ENCODE measurements at places on chromosomes 4 and X.

- no peak for DNase-seq
Measured at GRCh38 chrX:8305350-8305749, 134.3 kb upstream of the VCX2 start.

DNA sequence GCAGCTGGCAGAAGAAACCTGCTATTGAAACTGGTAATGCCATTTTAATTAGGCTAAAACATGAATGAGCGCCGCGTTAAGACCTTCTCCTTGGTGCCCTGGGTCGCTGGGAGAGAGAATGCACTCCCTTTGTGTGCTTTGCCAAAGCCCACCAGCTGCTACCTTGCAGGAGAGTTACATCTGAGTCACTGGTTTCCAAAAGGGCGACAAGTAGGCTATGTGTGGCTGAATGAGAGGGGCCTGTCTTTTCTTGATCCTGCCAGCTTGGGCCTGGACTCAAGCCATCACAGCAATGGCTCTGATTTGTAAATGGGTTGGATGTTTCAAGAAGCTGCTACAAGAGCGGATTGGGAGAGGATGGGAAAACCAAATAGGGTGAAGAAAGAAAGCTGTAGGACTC, 81.5 kb downstream of the NHS start:
- no peak for DNase-seq

DNA sequence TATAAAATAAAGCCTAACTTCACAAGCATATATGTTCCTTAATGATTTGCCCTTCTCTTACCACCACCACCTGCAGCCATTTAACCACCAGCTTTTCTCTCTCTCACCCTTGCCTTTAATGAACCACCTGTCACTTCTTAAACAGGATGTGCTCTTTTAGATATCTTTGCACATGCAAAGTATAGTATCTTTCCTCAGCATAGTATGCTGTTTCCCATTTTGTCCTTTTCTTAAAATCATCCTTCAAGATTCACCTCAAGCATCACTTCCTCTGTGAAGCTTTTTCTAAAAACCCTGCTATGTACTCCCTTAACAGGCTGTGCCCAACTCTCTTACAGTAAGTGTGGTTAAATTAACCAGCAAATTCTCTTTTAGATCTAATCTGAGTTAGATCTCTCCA, 8.2 kb upstream of the CNOT6L start:
- no peak for DNase-seq

- DNase-seq = no peak
Measured at GRCh38 chrX:67619253-67619652, 75.4 kb downstream of the AR start.

DNA sequence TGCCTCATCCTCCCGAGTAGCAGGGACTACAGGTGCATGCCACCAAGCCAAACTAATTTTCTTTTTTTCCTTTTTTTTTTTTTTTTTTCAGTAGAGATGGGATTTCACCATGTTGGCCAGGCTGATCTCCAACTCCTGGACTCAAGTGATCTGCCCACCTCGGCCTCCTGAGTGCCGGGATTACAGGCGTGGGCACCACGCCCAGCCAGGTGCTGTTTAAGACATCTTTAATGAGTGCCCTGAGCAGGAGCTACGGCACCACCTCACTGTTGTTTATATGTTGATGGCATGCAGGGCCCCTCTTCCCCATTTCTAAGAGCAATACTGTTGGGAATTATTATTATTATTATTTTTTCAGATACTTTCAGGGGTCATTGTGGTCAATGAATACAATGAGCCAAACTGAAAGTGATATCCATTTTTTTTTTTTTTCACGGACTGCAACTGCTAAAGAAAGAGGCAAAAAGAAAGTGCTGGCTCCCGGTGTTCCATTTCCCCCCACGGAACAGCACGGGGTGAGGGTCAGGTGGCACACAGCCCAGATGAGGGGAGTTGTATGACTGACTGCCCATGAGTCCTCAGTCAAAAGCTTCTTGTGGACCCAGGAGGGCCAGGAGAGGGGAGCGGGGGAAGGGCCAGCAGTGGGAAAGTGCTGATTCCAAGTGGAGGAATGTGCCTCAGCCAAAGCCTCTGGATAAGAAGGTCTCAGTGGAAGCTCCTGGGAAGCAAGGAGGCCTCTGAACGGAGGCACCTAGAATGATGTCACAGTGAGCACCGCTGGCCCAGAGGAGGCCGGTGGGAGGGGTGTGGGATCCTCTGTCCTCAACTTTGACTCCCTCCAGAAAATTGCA, 101.8 kb upstream of the HPF1 start:
- DNase-seq = no peak

- DNase-seq = no peak
Measured at GRCh38 chr4:147175460-147176025, 229.9 kb upstream of the TTC29 start.

GRCh38 chr4:14359991-14360390, 642.3 kb upstream of the CPEB2 start:
- DNase-seq = no peak

GRCh38 chr4:148044912-148045352, 313.0 kb downstream of the ARHGAP10 start:
- DNase-seq = no peak

DNA sequence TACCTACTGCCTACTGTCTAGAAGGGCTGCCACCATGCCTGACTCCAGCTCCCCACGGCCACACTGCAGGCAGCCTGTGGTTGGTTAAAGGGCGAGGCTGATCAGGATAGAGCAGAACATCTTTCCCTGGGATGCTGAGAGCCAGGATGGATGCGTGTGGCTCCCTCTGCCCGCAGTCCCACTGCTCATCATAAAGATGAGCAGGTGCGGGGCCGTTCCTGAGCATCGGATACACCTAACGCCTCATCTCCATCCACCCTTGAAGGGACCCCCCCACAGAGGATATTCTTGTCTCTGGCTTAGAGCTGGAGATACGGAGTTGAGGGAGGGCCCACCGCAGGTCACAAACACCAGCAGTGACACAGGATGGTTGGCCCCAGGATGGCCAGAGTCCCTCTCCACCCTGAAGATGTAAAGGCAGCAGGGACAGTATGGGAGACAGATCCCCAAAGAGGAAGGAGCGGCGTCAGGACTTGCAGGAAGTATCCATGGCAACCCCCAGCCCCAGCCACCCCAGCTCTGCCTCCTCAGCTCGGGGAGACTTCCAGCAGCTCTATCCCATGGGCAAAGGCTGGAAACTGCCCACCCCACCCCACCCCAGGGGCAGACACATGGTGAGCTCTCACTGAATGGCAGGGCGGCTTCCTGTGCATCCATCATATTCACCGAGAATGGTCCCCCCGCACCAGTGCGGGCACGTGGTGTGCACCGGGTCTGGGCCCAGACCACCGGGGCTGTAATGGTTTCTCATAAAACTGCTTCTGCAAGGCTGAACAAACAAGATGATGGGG, 19.3 kb downstream of the PPP2R2C start:
- no peak for DNase-seq

GRCh38 chr4:129176864-129177263, 80.9 kb downstream of the C4orf33 start:
- no peak for DNase-seq

DNA sequence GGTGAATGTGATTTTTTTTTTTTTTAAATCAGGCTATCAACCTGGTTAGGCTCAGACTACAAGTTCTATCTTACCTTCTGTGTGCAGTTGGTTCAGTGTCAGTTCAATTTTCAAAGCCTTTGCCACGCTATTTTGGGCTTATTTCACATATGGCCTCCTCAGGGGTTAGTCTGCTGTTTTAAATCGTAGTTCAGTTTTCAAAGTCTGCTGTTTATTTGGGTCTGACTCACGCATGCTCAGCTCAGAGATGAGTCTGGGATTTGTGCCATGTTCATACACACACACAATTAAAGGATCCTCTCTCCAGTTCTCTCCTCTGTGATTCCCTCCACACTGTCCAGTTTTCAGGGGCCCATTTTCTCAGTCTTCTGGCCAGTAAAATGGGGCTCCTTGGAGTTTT, 32.3 kb upstream of the ZFX start:
- no peak for DNase-seq

DNA sequence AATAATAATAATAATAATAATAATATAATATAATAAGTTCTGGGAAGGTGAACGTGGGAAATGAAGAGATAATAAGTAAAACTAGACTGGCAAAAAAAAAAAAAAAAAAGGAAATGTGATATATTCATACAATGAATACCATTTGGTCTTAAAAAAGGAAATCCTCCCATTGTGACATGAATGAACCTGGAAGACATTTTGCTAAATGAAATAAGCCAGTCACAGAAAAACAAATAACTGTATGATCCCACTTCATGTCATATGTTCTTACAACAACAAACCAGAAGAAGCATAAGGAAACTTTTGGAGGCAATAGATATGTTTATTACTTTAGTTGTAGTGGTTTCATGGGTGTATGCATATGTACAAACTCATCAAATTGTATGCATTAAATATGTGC, 63.1 kb downstream of the ATP11C start:
- no peak for DNase-seq

GRCh38 chrX:16851421-16851820, 18.7 kb downstream of the RBBP7 start:
- DNase-seq = no peak

DNA sequence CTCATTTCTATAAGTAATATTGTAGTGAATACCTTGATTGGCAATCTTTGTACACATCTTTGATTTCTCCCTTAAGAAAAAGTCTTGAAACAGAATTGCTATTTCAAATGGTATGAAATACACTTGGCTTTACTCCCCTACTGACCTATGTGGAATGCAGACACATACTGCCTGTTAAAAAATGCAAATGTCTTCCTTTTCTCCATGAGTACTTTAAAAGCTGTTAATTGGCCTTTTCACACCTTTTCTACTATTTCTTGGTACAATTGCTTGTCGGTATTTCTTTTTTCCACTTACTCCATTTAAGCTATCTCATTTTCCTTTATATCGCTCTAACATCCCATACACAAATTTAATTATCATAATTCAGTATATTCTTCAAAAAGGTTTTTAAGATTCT, 87.2 kb downstream of the FRYL start:
- no peak for DNase-seq

GRCh38 chr4:36313301-36313700, 31.9 kb downstream of the DTHD1 start:
- no peak for DNase-seq

DNA sequence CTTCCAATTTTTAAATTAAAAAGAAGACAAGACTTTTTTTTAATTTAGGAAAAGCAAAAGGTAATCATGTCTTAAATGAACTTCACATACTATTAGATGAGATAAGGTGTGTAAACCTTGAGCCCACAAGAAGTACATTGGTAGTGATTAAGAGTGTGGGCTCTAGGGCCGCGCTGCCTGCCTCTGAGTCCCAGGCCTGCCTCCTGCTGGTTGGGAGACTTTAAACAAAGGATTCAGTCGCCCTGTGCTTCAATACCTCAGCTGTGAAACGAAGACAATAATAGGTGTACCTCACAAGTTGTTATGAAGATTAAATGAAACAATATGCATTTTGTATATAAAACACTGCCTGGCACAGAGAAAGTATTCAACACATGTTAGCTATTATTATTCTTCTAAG, 95.9 kb upstream of the MYOZ2 start:
- DNase-seq = no peak

DNA sequence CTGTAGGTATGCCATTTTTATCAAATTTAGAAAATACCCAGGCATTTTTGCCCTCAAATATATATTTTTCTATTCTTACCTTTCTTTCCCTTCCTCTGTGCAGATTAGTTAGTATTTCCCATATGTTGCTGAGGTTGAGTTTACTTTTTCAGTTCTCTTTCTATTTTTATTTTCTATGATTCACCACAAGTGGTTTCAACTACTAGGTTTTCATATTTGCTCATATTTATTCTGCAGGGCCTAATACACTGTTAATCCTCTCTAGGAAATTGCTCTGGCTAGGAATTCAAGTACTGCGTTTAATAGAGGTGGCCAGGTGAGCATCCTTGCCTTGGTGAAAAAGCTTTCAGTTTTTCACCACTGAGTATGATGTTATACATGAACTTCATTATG, 1535.3 kb upstream of the PCDH10 start:
- no peak for DNase-seq

- DNase-seq = no peak
Measured at GRCh38 chr4:20041839-20042407, 209.8 kb upstream of the SLIT2 start.

DNA sequence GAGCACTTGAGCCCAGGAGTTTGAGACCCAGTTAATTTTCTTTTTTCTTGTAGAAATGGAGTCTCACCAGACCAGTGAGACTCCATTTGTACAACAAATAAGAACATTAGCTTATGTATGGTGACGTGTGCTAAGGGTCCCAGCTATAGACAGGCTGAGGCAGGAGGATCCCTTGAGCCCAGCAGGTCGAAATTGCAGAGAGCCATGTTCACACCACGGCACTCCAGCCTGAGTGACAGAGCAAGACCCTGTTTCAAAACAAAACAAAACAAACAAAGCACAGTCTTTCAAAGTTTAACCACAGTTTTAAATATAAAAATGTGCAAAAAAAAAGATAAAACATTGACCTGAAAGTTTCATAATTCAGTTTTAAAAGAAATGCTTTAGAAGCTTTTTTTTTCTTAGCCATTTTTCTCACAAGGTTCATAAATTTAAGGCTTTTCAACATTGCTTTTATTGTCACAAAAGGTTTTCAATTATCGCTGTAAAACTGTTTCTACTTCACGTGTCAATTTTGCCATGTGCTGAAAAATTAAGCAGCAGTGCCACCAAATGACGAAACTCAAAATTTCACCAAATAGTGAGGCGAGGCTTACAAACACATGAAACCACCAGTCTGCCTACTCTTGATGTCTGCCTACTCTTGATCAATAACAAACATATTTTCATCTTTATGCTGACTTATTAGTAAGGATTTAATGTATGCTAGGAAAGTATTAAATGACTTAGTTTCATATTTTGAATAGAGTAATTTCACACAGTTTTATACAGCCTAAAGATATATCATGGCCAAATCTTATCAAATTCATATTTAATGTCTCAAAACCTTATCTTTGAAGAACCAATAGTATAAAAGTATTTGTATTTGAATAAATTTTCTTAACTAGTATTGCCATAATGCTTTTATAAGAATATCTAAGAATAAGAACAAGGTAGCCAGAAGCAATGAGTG, 126.3 kb downstream of the NEK1 start:
- no peak for DNase-seq

DNA sequence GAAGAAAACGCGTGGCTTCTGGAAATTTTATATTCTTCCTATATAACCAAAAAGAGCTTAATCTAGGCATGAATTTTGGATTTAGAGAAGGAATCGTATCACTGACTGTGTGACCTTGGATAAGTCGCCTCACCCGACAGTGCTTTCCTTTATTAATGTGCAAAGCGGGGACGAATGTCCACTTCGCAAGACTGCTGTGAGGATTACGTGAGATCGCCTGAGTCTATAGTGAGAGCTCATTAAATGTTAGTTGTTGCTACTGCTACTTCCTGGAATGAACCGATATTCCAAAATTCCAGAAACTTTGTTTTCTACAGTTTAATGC, 448 bp upstream of the TBC1D8B start:
- no peak for DNase-seq

DNA sequence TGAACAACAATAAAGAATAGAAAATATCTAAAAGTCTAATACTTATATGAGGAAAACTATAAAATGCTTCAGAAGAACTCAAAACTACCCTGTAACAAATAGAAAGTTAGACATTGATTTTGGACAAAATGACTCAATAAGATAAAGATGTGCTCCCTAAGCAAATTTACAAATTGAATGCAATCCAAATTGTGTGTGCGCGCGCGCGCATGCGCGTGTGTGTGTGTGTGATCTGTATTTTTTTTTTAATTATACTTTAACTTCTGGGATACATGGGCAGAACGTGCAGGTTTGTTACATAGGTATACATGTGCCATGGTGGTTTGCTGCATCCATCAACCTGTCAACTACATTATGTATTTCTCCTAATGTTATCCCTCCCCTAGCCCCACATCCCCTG, 320.8 kb upstream of the INTU start:
- DNase-seq = no peak

- DNase-seq = no peak
Measured at GRCh38 chr4:115334736-115335411, 221.5 kb upstream of the NDST4 start.

GRCh38 chr4:159201168-159201567, 98.3 kb downstream of the RAPGEF2 start:
- DNase-seq = no peak
